NCI-H524 treated with DMSO at 0.1 percent for 48 hours (cell line): ENCODE measurements at places on chromosomes 11 and 22.

- no peak for DNase-seq
Observed at GRCh38 chr11:11806074-11806473, 35.7 kb upstream of the USP47 start.

DNA sequence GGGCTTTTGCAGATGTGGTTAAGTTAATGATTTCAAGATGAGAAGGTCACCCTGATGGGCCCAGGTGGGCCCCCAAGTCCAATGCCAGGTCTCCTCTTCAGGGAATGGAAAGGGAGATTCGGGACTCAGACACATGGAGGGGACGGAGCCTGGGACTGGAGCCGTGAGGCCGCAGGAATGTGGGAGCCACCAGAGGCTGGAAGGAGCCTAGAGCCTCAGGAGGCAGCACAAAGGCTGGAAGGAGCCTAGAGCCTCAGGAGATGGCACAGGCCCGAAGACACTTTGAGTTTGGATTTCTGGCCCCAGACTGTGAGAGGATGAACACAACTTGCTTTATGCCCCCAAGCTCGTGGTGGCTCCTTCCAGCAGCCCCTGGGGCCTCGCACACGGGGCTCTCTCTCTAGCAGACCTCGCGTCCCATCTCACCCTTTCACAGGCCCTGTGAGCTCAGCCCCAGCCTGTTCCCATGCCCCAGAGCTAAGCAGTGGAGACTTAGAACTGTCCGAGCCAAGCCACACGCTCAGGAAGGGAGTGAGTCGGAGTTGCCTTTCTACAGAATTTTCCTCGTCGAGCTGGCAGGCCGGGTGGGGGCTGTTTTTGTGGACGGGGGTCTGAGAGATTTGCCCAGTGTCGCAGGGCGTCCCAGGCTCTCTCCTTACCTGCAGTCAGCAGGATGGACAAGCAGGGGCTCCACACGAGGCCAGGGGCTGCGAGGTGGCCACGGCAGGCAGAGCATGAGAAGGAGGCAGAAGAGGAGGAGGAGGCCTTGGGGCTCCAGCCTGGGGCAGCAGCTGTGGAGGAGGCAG lies 937.6 kb downstream of the BRD1 start:
- DNase-seq = no peak

DNA sequence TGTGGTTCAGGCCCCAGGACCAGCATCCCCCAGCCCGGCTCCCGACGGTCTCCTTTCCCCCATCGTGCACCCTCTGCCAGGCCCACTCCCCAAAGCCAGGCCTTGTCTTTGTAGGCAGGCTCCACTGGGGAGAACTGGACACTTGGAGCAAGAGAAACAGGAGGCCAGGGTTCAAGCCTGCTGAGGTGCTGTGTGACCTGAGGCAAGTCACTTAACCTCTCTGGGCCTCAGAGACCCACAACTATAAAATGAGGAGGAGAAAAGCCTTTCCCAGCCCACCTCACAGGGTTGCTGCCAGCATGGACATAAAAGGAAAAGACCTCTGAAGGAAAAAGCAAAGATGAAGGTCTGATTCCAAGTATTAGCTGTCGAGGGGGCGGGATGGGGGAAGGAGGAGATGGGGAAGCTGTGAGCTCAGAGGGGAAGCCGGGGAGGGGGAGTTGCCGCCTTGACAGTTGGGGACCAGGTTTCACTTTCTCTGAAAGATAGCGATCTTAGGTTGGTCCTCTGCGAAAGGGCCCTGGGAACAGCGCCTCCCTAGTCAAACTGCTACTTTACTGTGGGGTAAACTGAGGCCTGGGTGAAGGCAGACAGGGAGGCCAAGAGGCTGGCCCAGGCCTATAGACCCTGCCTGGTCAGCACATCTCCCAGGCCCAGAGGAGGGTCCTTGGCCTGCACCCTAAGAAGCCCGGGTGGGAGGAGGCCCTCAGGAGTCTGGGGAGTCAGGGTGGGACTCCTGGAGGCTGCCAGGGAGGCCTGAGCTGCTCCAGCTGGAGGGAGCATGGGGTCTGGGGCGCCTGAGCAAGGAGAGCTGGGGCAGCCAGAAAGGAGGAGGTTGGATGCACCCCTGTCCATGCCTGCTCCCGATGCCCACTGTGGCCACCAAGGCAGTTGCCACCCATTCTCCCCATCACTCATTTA lies 991 bp upstream of the OSM start:
- no peak for DNase-seq

DNA sequence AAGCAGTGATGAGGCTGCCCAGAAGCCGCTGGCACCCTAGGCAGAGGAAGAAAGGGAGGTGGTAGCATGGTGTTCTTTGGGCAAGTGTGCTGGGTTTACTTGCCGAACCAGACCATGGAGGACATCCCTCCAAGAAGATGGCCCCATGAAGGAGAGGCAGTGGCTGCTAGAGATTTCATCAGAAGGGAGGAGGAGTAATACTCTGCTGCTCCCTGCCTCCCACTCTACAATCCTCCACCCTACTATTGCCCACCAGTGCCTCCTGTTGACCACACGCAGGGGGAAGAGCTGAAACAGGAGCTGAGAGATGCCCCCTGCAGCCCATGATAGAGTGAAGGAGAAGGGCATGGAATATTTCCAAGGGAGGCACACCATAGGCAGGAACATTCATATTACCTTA lies 51.0 kb upstream of the PRSS23 start:
- no peak for DNase-seq

DNA sequence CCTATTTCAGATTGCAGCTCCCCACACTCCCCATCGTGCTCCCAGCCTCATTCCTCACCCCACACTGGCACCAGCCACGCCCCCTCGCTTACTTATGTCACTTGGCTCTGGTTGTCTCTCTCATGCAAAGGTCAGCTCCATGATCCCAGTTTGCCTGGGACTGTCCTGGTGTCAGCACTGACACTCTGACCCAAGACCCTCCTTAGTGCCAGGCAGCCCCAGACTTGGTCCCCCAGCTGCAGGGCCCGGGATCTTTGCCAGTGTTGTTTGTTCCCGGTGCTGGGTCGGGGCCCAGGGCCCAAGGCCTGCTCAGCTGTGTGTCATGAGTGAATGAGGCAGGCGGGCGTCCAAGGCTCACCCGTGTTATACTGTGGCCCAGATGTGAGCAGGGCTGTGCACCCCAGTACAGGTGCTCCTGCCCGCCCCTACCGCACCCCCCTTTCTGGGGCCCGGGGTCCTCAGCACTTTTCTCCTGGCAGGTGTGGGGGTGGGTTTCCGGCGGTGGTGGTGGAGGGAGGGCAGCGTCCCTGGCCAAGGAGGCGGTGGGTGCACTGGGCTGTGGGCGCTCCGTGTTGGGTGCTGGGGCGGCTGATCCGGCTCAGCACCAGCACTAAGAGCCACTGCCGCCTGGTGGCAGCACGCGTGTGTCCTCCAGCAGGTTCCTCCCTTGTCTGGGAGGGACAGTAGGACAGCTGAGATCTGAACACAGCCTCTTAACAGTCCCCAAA lies 19.5 kb downstream of the IL17REL start:
- no peak for DNase-seq

DNA sequence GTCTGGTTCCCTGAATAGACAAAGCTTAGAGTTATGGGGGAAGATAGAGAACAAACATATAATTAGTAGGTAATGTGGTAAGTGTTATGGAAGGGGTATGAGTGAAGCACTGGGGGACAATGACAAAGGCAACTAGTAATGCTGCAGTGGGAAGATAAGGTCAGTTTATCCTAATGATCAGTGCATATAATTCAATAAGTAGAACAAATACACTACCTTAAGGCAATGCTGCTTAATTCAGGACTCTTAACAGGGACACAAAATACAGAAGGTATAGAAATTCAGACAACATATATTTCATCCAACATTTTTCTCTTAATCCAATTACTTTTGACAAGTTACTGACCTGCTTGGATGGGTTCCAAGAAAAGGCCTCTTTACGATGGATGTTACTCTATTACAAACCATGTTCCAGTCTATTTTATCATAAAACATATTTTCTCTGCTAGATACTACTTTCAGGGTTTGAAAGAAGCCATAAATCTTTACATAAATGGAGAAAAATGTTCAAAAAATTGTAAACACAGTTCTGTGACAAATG lies 1186.2 kb downstream of the LRRC4C start:
- DNase-seq = no peak
